CD4-positive, alpha-beta T cell treated with Interferon gamma for 1 hour (primary cell): ENCODE measurements at places on chromosomes 11 and 22.

GRCh38 chr11:108994887-108995286 is 330.0 kb downstream of the DDX10 start:
- DNase-seq: no peak

- DNase-seq: no peak
Observed at GRCh38 chr11:9992306-9992705, 301.7 kb downstream of the SBF2 start.

- DNase-seq: no peak
Observed at GRCh38 chr11:80650966-80651365, 1210.1 kb upstream of the TENM4 start.

DNA sequence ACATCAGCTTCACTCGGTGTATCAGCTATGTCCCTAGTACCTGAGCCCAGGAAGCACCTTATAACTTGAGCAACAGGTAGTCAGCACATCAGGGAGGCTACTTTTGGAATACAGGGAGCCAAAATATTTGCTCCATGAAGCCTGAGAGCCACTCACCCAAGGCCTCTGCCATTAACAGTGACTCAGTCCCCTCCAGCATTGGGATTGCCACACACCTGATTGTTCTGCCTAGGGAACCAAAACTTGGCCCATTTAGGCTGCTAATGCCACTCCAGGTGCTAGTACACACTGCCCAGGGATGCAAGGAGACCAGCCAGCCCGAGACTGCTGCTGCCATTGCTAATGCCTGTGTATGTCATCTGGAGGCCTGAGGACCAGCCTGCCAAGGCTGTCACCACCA is 773.6 kb upstream of the TENM4 start:
- DNase-seq: no peak

- no peak for DNase-seq
Observed at GRCh38 chr11:36357831-36358230, 61.7 kb downstream of the PRR5L start.

DNA sequence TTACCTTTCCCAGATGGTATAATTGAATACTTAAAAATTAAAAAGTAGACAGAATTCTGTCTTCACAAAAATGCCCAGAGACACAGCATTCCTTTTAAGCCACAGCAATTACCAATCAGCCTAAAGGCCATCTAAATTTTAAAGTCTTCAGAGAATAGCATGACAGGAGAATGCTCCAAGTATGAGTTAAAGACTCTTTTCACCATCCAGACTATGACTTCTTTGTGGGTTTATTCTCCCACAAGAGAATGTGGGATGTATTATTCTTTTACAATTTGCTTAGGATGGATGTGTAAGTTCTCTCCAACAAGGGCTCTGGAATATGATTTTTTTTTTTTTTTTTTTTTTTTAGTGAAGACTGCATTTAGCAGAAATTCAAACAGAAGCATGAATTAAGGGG is 249.9 kb downstream of the TTC28 start:
- DNase-seq: no peak

DNA sequence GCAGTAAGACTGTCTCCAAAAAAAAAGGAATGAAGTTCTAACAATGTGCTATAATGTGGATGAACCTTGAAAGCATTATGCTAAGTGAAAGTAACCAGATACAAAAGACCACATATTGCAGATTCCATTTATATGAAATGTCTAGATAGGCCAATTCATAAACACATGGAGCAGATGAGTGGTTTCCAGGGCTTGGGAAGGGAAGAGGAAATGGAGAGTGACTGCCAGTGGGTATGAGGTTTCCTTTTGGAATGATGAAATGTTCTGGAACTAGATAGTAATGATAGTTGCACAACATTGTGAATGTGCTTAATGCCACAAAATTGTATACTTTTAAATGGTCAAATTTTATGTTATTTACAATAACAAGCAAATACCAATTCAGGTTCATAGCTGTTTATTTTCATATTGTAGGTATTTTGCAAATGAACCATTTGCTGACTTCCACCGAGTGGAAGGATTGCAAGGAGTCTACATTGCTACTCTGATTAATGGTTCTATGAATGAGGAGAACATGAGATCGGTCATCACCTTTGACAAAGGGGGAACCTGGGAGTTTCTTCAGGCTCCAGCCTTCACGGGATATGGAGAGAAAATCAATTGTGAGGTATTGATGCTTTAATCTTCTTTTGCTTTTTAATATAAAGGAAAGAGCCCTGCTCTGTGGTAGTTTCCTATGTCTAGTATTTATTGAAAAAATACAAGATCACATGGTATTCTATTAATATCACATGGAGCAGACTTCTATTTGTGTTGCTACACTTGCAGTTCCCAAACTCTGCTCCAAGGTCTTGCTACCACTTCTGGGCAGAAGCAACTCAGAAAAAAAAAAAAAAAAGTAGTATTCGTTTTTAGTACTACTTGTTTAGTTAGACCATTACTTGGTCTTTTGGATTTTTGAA is 67.7 kb upstream of the SORL1-AS1 start:
- no peak for DNase-seq

- no peak for DNase-seq
Observed at GRCh38 chr22:30602049-30602448, 4.9 kb upstream of the TCN2 start.

DNA sequence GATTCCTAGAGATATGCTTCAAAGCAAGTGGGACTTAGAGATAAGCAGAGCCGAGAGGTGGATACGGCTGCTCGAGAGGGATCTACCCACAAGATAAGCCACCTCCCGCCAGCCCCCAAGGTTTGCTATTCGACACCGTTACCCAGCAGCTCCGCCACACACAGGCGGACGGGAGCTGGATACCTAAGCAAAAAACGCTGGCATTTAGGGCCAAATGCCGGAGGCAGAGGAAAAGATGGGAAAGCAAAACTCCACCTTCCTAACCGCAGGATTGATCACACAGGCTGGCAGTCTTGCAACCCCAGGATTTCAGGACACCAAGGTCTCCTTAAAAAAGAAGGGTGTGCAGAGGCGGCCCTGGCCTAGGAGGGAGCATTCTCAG is 709 bp downstream of the FTH1 start:
- peak; percentile 49 for DNase-seq

GRCh38 chr11:69634590-69634989 is 6.4 kb upstream of the CCND1 start:
- no peak for DNase-seq

DNA sequence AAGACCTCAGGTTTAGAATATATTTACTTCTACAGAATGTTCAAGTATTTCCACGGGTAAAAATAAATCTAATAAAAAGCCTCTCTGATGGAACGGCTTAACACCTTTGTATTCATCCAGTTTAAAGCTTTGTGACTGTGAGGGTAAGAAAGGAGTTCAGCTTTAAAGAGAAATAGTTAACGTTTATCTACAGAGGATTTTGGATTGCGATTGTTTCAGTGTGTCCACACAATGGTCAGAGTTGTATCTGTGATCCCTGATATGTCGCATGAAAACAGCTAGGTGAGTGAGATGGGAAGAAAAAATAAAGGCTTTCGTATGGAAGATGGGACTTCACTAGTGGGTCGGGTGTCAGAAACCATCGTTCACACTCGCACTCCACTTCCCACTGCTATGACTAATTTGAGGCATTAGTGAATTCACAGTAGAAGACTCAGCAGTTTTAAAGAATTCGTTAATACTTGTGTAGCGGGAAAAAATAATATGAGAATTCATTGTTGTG is 1.6 kb downstream of the APLP2 start:
- DNase-seq: no peak

- DNase-seq: no peak
Observed at GRCh38 chr11:125724125-125724524, 22.0 kb upstream of the PATE1 start.

GRCh38 chr11:23679041-23679440 is 817.8 kb upstream of the LUZP2 start:
- no peak for DNase-seq

DNA sequence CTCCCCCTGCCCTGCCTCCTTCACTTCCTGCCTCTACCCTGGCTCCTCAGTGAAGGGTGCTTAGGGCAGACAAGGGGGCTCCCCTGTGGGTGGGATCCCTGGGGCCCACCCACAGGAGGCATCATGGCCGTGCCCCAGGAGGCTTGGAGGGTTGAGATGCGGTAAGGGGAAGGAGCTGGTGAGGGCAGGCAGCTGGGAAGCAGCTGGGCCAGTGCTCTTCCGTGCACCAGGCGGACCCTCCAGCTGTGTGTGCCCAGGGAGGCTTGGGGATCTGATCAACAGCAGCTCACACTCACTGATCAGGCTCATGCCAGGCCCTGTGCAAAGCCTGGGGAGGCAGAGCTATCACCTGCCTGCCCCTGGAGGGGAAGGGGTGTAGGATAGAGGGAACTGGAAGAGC is 59.3 kb upstream of the TTLL12 start:
- no peak for DNase-seq
